Muscle of back (tissue), 13 donors: ENCODE measurements at places on chromosomes 2 and 18. TPM values are rescaled to one million over a fixed set of nuclear protein-coding genes. Genes with fewer than 3 reads are reported as not detected.
A peak's percentile ranks its signal among the peaks of the same experiment; 100 is the strongest.

GRCh38 chr18:394262-394986 lies 106.1 kb downstream of the COLEC12 start:
- DNase-seq, result no peak

GRCh38 chr18:5463390-5463789 lies 80.4 kb downstream of the EPB41L3 start:
- peak; percentile 66 for DNase-seq

- no peak for DNase-seq
Observed at GRCh38 chr2:106537791-106538191, 50.6 kb downstream of the CD8B2 start.

GRCh38 chr2:181959508-181959907 lies 26.1 kb upstream of the PPP1R1C start:
- DNase-seq, result no peak

SERPINB10 gene
- polyA plus RNA-seq, result 0.37 TPM

PPP1R1C gene
- polyA plus RNA-seq, result 0.79 TPM

THSD7B gene
- 1.6 TPM for polyA plus RNA-seq

PSMA8 gene
- 0.18 TPM for polyA plus RNA-seq

SDC1 gene
- 33.9 TPM for polyA plus RNA-seq
